Effector CD8-positive, alpha-beta T cell (primary cell): ENCODE measurements at places on chromosomes 2 and 18.
A peak's percentile ranks its signal among the peaks of the same experiment; 100 is the strongest.

GRCh38 chr2:11953258-11953657 is 206.8 kb downstream of the LPIN1 start:
- no peak for DNase-seq

GRCh38 chr2:39099310-39099869 is 21.5 kb downstream of the SOS1 start:
- no peak for DNase-seq

DNA sequence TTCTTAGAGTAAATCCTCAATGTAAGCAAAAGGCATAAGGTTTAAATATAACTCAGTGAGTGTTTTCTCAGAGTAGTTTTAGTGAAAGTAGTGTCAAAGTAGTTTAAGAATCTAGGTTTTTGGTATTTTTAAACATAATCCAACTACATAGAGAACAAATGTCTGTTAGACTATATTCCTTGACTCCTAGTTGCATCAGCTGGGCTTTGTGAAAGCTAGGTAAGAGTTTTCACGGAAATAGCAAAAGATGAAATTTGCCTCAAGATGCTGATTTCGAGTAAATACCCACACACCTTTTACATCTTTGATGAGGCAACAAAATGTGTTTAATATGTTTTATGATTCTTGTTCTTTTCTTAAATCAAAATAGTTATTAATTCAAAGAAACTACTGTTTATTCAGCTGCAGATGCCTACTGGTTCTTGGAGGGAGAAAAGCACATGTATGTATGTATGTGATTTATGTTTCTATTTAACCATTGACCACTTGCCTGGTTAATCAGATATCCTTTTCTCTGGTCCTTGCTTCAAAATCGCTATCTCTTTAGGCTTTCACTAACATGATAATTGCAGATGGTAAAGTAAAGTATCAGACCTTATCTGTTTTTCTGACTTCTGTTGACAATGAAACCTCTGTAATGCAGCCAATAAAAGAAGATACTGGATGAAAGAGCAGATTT is 117.4 kb upstream of the NOSTRIN start:
- no peak for DNase-seq

DNA sequence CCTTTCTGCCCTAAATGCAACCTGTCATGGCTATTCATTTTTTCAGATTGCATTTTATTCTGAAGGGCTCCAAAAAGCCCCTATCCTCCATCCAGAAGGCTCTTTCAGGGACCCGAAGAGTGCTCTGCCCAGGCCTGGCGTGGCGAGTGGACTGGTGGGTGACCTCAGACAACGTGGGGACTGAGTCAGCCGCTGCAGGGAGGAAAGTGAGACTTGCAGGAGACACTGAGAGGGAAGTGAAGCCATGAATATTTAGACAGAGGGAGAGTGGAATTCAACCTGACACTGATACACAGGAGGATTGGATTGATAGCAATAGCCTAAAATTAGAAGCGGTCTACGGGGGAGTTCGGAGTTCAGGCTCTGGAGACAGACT is 63.6 kb upstream of the SIX2 start:
- DNase-seq: no peak

DNA sequence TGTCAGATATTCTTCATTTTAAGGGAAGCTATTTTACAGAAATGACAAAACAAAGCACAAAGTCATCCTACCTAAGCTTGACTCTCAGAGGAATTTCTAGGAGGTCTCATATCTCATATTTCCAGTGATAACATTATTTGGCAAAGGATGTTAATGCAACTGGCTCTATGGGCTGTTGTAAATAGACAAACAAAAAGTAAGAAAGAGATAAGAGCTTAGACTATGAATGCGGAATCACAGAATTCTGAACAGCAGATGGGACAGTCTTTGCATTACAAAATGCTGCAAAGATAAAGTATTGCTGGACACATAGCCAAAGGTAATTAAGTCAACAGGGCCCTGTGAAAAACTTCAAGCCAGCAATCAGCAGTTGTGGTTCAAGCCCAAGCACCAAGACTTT is 23.9 kb downstream of the PIAS2 start:
- no peak for DNase-seq

- DNase-seq: no peak
Measured at GRCh38 chr2:15758848-15759247, 167.2 kb downstream of the DDX1 start.

- no peak for DNase-seq
Measured at GRCh38 chr2:187640926-187641510, 86.8 kb upstream of the TFPI start.

DNA sequence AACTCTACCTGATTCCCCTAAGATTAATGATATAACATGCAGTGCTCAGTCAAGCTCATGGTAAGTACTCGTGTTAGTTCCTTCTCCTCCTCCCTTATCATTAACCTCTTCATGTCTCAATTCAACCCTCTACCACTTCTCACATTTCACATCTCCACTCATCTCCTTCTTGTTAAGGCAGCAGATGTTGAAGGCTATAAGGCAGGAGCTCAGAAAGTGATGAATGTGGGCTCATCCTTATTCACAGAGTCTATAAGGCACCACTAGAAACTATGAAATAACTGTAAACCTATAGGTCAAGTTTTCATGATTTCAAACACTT is 56.0 kb downstream of the CLHC1 start:
- no peak for DNase-seq

DNA sequence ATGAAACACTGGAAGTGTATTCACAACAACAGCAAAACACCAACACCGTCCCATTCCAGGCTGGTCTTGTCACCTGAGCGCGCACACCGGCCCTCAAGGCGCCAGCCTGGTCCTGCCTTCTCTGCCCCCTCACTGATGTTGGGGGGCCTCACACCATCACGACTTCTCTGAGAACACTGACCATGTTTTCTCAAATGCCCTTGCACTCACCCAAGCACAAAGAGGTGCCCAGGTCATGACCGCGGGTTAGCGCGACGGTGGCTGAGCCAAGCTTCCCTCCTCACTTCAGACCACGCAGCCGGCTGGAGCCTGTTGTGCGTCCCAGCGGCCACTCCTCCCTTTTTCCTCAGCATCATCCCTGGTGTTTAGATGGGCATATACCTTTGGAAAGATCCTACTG is 101.3 kb upstream of the SALL3 start:
- DNase-seq: no peak

GRCh38 chr2:204251998-204252376 is 293.3 kb upstream of the PARD3B start:
- DNase-seq: no peak

DNA sequence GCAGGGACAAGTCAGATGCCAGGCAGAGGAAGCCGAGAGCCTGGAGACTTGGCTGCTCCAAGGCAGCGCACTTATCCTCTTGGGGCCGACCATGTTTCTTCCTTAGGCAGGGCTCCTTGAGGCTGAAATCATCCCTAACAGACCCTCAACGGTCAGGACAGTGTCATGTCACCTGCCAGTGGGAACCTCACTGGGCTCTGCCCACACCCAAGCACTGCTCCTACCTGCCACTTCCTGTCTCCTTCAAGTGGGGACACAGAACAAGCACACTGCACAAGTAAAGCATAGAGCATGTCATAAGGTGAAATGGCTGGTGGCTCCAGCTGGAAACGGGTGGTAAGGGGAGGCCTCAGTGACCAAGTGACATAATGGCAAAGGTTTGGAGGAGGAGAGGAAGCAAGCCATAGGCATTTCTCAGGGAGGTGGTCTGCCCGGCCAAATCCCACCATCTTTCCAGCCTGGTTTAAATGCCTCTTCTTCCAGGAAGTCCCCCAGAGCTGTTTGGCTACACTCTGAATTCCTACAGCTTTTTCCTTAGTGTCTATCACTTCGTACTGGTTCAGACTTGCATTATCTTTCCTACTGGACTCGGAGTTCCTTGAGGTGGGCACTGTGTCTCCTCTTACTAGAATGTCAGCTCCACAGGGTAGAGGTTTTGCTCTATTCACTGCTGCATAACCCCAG is 7.3 kb upstream of the ATOH8 start:
- no peak for DNase-seq

DNA sequence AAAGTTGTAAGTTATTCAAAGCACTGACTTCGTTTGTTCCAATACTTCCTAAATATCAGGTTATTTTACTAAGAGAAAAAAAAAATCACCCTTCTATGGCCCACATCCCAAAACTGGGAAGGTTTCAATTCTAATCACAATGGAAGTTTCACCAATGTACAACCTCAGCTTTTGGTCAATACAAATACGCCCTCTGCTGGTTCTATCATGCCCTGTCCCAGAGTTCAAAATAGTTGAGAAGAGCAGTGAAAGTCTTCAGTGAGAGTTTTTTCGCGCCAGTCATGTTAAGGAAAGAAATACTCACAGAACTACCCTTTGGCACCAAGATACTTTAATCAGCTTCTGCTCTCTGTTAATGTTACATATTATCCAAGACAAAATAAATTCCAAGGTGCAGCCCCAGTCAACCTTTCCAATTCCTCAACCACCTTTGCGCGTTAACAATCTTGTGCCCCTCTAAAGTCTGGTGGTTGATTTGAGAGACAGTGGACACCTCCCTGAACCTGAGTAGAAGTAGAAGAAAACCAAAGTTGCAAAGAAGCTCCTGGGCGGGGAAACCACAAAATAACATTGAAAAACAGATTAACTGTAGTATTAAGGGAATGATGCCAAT is 59.9 kb downstream of the SUMO1 start:
- peak; percentile 22 for DNase-seq

DNA sequence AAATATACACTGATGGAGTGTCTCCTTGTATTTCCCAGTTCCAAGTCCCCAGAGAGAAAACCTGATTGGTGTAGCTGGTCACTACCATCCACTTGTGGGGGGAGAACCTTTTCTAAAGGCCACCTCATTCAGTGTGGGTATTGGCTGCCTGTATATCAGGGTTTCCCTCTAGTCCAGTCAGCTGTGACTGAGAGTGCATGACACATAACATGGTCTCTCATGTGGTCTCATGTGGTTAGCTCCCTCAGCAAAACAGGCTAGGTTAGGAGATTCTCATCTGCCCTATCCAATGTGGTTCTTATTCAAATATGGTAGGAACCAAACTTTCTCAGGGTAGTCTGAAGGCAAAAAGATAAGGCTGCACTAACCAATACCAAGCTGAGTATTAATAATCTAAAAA is 4.1 kb upstream of the GORASP2 start:
- no peak for DNase-seq

- no peak for DNase-seq
Measured at GRCh38 chr2:218849721-218850120, 9.9 kb upstream of the WNT6 start.

- no peak for DNase-seq
Measured at GRCh38 chr2:43360137-43360536, 133.7 kb upstream of the ZFP36L2 start.

DNA sequence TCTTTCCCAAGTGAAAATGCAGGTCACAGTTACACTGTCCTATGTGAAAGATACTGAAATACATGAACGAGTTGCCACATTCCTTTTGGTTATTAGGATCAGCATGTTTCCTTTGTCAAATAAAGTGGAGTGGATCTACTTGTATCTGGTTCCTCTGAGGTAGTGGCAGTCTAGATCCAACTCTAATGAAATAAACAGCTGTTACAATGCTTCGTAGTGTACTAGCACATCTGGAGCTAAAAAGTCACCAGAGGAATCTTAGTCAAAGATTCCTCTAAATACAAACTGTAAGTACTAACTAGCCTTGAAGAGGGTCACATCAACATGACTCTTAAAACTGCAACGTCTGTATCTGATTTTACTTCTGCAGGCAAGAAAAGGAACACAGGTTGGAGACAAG is 228.9 kb downstream of the DYM start:
- no peak for DNase-seq

DNA sequence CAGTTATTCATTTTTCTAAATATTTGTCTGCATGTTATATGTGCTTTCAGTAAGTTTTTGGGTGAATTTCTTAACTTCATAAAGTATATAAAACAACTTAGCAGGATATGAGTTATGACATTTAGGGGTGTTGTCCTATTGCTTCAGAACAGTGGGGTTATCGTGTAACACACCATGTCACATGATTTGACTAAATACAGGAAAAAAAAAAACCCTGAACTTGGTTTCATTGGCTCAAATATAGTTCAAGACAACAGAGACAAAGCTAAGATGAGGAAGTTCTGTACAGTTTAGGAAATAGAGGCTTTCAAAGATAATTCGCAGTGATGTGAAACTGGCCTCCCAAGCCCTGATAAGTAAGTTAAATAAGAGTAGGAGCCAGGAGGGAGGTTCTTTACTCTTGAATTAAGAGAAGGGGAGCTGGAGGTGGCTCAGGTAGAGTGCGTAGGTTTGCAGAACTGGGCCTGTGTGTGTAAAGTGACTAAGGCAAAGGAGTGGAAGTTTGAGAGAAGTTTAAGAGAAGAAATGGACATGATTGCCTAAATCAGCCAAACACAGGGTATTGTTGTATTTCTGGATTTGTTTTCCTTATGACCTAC is 53.9 kb downstream of the LIMS1 start:
- DNase-seq: no peak

- no peak for DNase-seq
Measured at GRCh38 chr2:9264301-9264700, 57.7 kb downstream of the ASAP2 start.

- no peak for DNase-seq
Measured at GRCh38 chr2:68948710-68949109, 4.0 kb downstream of the GKN2 start.

DNA sequence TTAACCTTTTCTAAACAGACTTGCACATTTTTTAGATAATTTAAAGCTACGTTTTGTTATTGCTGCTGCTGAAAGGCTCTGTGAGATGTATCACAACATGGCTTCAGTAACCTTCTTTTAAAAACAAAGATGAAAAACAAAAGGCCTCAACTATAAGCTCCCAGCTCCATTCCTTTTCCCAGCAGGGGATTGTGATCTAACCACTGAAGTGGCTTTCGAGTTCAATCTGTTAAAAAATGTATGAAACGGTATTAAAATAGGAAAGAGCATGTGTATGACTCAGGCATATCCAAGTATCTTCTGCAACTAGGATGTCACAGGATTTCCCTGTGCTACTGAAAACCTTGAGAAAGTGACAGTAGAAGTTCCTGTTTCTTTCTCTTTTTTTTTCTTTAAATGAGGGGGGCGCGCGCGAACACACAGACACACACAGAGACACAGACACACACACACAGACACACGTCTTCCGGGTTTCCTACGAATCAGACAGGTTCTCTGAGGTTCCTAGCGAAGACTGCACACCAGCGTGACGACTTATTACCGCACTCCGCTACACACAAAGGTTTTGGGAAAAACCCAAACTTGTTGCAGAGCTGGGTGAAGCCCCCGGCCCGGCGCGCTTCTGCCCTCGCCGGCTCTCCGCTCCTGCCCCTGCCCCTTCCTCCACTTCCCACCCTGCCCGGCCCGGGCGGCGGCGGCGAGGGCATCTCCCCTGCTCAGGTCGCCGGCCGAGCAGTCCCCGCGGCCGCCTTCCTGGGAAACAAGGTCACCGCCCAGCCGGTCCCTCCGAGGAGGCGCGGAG is 86.8 kb downstream of the RBMS1 start:
- DNase-seq: peak; percentile 68

- DNase-seq: no peak
Measured at GRCh38 chr2:121545257-121545656, 14.6 kb downstream of the RNU4ATAC start.
